Adrenal gland (tissue), 19 donors: ENCODE measurements at places on chromosomes 1 and 21. TPM values are rescaled to one million over a fixed set of nuclear protein-coding genes. Genes with fewer than 3 reads are reported as not detected.

DNA sequence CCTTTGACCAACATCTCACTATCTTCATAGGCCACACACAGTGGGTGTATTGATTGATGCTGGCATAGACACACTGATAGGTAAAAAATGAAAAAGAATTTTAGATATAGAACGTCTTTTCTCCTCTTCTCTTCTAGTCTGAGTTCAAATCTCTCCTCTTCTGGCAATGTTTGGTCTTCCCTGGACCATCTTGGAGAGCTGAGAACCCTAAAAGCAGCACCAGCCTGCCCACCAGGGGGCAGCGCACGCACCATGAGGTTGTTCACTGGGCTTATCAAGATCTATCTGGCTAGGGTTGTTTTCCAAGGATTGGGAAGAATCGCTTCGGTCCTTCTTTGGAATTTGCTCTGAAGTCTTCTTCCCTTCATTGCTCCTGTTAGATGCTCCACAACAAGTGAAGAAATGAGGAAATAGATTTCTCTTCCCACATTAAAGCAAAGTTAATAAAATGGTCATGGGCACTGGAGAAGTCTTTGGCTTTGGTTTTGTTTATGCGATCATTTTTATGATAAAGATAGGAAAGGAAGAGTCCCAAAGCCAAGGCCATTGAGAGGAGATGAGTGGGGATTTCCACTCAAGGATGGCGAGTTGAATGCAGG lies 104.0 kb upstream of the OLIG2 start:
- no peaks in the 10 kb centered on the region for H3K27me3 ChIP-seq
- H3K4me3 ChIP-seq = no peak overlapping the region
- H3K36me3 ChIP-seq = no peaks in the 10 kb centered on the region
- no peak for DNase-seq

- peaks cover 15% of the 10 kb centered on the region for H3K4me1 ChIP-seq
- H3K27ac ChIP-seq = no peak overlapping the region
- no peak overlapping the region for H3K4me3 ChIP-seq
- no peaks in the 10 kb centered on the region for H3K27me3 ChIP-seq
These were observed 151.1 kb upstream of the DPT start for GRCh38 chr1:168879896-168880734.

- H3K36me3 ChIP-seq = no peaks in the 10 kb centered on the region
- no peak overlapping the region for H3K4me3 ChIP-seq
- no peaks in the 10 kb centered on the region for H3K4me1 ChIP-seq
- DNase-seq = no peak
These were observed 33.5 kb upstream of the AKT3 start for GRCh38 chr1:243883551-243883950.

DNA sequence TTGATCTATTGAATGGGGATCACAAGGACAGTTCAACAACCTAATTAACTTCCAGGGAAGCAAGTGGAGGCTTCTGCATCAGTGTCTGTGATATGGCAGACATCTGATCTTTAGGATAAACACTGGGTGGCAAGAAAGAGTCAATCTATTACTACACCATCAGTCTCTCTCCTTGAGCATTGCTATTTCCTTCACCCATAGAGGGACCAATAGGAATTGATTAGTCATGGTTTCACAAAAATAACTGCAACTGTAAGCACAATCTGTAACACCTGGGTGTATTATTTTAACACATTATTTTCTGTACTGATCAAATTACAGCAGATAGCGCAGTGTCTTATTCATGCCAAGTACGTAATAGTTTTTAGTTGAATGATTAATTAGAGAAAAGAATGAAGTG lies 50.3 kb downstream of the USP24 start:
- H3K36me3 ChIP-seq = peaks cover 28% of the 10 kb centered on the region
- no peak overlapping the region for H3K27ac ChIP-seq
- H3K4me3 ChIP-seq = no peak overlapping the region
- no peaks in the 10 kb centered on the region for H3K27me3 ChIP-seq
- H3K4me1 ChIP-seq = no peaks in the 10 kb centered on the region
- DNase-seq = no peak

GRCh38 chr21:41895643-41896493 lies 16.7 kb upstream of the PRDM15 start:
- peaks cover 3% of the 10 kb centered on the region for H3K4me1 ChIP-seq
- no peak overlapping the region for H3K27ac ChIP-seq
- H3K36me3 ChIP-seq = no peaks in the 10 kb centered on the region
- DNase-seq = no peak
- H3K4me3 ChIP-seq = no peak overlapping the region

OVAAL gene
- not detected for polyA plus RNA-seq
